ENCODE measurements at places on chromosomes 11 and 22.

- DNase-seq, result no peak
These were observed 870.2 kb downstream of the BRD1 start for GRCh38 chr22:48957311-48957986.

- no peak for DNase-seq
These were observed 741.5 kb downstream of the BRD1 start for GRCh38 chr22:49086181-49086580.

- DNase-seq, result no peak
These were observed 18.9 kb upstream of the YPEL1 start for GRCh38 chr22:21754523-21754922.

GRCh38 chr22:47446331-47446730, 683.9 kb downstream of the TBC1D22A start:
- no peak for DNase-seq

DNA sequence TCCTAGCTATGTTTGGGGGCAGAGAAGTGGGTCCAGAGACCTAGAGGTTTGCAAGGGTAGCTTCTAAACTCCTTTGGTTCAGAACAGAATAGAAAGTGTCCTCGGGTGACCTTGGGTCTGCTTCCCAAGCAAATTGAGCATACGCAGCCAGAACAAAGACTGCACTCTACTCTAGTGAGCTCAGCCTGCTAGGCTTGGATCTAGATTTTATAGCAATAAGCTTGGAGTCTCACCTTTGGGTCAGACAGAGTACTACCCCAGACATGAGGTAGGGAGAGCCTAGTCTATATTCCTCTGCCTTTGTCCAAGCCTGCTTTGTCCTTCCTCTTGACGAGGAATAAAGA, 52.6 kb upstream of the ELF5 start:
- no peak for DNase-seq

DNA sequence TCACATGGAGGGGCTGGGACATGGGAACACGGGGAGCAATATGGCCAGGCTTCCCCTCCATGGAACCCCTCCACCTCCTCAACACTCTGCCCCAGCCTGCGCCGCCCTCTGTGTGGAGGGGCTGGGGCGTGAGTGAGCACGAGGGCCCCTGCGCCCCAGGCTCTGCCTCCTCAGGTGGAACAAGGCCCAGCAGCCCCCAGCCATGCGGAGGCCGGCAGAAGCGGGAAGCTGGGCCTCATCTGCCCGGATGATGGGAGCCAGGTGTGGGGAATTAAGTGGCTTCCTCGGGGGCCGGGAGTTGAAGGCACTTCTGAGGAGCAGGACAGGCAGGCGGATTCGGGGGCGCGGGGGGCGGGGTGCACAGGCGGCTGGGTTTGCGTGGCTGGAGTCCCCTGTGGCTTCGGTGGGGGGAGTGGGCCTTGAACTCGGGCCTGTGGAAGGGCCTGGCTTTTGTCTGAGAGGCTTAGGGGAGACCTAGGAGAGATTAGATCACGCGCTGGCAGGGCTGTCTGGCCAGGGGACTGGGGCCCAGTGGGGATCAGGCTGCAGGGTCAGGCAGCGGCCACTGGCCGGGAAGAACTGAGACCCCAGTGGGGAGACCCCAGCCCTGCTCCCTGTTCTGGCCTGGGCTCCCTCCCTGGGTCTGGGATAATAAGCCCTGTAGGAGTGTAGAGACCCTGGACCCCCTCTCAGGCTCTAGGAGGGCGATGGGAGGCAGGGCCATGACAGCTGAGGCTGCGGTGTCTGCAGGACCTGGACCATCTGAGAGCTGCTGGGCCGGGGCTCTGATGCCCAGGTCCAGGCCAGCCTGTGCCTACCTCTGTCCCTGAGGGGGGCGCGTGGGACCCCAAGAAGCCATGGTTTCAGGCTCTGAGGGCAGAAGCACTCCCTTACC, 13.3 kb downstream of the PRR33 start:
- DNase-seq, result no peak

DNA sequence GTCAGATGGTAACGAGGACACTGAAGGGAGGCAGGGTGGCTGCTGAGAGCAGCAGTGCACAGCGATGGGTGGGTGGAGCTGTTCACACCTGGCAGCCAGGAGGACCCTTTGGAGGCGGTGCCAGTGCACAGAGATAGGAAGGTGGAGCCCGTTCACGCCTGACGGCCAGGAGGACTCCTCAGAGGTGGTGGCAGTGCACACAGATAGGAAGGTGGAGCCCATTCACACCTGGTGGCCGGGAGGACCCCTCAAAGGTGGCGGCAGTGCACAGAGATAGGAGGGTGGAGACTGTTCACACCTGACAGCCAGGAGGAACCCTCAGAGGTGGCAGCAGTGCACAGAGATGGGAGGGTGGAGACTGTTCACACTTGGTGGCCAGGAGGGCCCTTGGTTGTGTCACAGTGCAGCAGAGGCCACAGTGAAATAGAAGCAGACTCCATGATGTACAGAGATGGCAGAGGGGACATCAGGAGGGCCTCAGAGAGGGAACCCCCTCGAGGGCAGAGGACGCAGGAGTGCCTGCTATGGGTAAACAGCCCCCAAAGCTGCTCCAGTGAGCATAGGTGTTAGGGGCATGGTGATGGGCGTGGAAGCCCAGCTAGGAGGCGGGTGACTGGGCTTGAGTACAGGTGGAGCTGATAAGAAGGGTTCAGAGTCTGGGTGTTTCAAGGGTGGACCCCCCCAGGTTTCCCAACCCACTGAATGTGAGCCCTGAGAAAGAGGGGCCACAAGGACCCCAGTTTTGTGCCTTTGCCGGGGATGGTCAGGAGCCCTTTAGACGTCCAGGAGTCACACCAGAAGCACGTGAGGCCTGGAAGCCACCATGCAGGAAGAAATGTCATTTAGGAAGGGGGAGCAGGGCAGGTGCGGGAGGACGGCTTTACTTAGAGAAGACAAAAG, 566.7 kb downstream of the BRD1 start:
- DNase-seq, result no peak

DNA sequence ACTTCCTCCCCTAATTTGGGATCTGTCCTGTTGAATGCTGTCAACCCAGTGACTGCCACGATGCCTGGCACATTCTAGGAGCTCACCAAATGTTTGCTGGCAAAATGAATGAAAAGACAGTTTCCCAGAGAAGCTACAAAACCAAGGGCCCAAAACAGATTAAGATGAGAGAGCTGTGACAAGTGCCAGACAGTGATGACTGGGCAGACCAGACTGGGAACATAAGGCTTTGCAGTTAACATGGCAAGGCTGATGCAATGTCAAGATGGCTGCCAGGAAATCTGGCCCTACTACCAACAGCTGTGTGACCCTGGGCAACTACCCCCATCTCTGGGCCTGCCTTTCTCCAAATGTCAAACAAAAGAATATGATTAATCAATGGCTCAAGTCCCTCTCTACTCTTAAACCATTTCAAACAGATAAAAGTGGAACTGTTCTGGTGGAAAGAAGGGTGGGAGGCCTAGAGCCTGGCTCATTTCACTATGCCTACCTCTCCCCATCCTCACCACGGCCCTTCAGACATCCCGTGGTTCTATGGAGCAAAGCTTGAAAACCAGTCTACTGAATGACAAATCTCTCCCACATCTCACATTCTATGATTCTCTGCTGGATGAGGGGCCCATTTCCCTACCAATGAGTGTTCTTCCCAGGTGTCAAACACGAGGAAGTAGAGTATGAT, 12.8 kb downstream of the AP1B1 start:
- no peak for DNase-seq

GRCh38 chr11:121099885-121100284, 1.2 kb upstream of the TECTA start:
- no peak for DNase-seq

DNA sequence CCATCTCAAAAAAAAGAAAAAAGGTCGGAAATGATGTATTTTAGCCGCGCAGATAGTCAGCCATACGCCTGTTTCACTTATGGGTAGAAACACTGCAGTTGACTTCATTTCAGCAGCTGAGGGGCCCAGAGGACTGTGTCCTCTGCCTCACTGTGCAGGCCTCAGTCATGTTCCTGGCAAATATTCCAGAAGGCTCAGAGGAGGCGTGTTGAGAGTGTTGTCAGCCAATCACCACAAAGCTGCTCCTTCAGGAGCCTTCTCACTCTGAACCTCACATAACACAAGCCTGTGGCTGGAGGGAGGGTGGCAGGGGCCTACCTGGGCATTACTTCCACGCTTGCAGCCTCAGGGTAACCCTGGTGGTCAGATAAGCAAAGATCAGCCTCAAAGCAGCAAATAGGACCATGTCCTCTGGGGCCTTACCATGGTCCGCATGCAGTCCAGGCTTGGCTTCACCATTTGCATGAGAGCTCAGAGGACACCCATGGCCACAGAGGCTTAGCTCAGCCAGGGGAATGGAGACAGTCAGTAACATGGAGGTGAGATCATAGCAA, 17.3 kb upstream of the TREH start:
- DNase-seq, result no peak

DNA sequence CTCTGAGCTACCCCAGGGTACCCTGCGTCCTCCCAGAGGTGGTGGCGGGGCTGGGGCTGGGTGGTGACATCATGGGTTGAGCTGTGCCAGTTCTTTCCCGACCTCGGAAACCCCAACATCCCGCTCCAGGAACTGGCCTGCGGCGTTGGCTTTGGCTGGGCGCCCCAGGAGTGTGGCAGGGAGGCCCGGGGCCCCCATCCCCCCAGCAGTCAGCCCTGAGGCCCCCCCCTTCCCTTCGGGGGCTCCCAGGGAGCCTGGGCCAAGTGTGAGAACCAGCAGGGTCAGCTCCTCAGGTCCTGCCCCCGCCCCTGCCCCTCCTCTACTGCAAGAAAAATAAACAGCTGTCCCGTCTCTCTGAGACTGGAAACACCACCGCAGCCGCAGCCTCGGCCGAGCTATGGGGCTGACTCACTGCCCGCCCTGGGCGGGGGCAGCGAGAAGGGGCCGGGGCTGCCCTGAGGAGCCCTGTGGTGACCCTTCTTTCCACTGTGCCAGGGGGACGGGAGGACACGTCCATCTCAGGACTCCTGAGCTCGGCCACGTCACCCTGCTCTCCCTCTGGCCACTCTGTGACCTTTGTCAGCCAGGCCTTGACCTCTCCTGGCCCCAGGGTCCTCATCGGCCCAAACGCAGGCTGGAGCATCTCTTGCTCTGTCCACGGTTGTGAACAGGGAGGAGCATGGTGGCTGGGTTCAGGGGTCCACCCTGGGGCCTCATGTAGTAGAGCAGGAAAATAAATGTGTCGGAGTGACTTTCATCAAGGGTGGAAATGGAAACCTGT, 73.4 kb downstream of the WNT7B start:
- DNase-seq, result no peak

DNA sequence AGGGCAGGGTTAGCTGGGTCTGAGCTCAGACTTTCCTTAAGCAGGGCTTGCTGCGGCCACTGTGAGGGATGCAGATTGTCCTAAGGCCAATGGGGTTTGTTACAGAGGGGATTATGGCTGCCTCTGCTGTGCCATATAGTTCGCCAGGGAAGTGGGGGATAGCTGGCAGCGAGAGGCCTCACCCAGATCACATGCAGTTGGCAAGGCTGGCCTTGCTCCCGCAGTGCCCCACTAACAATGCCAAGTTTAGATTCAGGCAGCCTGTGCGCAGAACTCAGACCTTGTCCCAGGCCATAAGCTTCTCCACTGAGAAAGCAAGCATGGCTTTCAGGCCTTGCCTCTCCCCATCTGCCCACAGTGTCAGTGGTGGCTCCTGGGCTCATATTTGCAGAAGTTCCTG, 4.7 kb upstream of the APOL2 start:
- no peak for DNase-seq

GRCh38 chr22:47967831-47968230, 1205.4 kb downstream of the TBC1D22A start:
- no peak for DNase-seq

GRCh38 chr11:28596816-28597215, 488.6 kb downstream of the METTL15 start:
- no peak for DNase-seq

DNA sequence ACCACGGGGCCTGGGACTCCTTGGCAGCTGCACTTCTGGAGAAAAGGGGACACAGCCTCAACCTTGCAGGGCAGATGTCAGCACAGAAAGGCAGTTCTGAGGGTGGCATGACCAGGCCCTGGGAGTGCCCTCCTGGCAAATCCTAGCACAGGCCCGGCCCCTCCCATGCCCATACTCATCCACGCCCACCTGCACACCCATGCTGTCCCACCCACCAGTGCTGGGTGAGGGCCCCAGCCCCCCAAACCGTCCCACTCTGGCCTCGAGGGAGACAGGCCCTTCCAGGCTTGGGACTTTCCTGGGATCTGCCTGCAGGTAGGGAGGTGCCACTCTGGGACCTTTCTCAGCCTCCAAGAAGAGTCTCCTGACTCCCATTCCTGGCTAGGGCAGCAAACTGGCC, 10.1 kb downstream of the DUSP8 start:
- DNase-seq, result no peak

- DNase-seq, result no peak
These were observed 19.3 kb downstream of the TREH start for GRCh38 chr11:118659953-118660680.

- DNase-seq, result no peak
These were observed 17.9 kb upstream of the HYLS1 start for GRCh38 chr11:125869521-125869920.

DNA sequence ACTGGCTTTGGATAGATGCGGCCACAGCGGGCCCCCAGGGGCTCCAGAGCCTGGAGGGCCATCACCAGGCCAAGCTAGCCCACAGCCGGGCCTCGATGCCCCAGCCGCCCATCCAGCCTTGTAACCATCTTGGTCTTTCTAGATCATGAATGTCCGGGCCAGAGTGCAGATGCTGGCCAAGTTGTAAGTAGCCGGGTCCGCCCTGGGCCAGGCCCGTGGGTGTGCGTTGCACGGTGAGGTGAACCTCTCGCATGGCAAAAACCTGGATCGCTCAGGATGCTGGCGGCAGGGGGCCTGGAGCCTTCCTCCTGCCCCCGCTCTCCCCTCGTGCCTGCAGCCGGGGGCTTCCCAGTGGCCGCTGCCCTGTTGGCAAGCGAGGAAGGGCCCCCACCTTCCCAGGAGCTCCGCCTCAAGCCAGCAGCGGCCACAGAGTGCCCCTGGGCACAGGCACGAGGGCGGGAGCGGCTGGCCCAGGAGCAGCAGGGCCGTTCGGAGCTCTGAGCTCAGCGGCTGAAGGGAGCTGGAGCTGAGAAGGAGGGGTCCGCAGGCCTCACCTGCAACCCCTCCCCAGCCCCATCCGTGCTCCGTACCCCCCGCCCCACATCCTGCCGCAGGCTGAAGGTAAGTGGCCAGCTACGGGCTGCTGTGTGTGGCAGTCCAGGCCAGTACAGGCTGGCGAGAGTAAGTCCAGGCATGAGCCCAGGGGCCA, 10.9 kb upstream of the MRPL23 start:
- DNase-seq, result no peak

DNA sequence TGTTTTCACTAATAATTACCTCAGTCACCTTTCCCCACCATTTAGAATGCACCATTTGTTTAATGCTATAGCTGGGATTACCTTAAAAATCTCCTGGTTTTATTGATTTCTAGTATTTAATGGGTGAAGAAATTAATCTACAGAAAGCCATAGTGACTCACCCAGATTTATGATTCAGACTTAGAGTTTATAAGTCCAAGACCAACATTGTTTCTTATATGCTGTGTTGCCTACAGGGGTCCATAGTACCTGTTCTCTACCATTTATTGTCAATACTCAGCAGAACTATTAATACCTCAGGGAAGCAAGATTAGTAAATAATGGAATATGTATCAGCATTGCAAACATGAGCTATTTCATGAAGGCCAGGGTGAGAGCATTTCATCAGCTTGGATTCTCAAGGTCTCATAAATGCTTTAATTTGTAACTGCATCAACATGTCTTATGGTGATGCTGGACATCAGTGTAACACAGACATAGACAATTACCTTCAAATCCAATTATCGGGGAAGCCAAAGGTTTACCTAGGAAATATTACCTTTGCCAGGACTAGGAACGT, 8.0 kb upstream of the MS4A7 start:
- DNase-seq, result no peak
